Dermis microvascular lymphatic vessel endothelial cell (primary cell): ENCODE measurements at places on chromosomes 1 and 21.

- DNase-seq = no peak
Observed at GRCh38 chr1:222926566-222926965, 111.7 kb downstream of the DISP1 start.

DNA sequence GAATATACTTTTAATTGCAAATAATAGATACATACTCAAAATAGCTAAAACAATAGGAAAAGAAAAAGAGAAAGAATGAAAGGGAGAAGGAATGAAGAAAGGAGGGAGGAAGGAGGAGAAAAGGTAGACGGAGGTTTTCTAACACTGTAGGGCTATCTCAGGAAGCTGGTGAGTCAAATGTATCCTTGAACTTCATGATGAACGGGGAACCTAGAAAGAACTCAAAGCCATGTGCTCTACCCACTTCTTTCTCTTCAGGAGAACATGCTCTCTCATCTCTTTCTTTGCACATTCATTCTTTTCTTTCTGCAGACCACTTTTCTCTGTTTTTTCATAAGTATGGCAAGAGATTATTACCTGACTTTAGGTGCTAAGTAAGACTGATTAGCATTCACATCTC is 37.3 kb upstream of the ZNF644 start:
- DNase-seq = no peak

DNA sequence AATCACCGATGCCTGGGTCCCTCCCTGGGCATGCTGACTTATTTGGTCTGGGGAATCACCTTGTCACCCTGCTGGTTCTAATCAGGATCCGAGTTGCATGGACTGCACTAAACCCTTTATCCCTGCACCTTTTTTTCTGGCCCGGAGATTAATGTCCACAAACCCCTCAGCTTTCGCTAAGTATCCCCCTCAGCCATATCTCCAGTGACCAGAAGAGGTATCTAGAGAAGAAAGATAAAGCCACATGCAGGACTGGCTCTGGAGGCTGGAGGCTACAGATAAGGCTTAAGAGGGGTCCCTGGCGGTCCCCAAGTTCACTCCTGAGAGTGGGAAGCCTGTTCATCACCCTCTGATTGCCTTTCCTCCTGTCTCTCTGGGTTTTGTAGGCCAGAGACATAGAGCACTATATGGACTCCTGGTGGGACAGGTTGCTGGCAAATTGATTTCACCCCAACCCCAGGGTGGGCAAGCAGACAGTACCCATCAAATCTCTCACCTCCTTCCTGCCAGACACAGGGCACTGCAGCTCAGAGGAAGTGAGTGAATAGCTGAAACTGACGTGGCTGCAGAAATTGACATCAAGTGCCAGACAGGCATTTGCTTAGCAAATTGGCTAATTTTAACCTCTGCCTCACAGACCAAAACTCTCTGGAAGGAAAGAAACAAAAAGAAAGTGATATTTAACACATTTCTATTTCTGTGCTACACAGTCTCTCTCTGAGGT is 38.8 kb downstream of the HMGB4 start:
- no peak for DNase-seq

DNA sequence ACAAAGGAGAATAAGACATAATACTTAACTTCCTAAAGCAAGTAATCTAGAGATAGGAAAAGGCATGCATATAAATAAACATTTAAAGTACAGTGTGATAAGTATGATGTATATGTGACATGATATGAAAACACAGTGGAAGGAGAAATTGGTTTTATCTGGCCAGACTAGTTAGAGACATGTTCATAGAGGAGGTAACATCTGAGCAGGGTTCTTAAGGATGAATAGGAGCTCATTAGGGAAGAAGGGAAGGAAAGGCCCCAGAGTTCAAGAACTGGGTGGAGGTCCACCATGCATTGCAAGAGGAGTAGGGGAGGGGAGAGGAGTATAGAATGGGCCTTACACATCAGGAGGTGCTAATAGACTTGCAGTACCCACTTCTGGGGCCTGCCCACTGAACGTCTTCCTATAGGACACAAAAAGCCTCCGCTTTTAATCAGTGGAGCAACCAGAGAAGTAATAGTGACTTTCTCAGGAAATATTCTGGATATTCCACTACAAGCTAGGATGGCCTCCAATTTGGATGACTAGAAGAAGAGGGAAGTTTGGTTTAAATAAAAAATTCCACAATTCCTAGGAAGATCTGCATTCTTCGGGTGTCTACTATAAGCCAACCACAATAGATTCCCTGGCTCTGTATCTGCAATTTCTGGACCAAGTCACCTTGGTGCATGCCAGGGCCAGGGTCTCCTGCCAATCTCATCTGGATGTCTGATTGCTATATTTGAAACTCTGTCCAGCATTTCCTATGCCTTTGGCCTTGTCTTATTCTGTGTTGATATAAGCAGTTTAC is 41.9 kb downstream of the NGF start:
- no peak for DNase-seq

- no peak for DNase-seq
Observed at GRCh38 chr1:63559357-63559756, 33.9 kb upstream of the PGM1 start.

DNA sequence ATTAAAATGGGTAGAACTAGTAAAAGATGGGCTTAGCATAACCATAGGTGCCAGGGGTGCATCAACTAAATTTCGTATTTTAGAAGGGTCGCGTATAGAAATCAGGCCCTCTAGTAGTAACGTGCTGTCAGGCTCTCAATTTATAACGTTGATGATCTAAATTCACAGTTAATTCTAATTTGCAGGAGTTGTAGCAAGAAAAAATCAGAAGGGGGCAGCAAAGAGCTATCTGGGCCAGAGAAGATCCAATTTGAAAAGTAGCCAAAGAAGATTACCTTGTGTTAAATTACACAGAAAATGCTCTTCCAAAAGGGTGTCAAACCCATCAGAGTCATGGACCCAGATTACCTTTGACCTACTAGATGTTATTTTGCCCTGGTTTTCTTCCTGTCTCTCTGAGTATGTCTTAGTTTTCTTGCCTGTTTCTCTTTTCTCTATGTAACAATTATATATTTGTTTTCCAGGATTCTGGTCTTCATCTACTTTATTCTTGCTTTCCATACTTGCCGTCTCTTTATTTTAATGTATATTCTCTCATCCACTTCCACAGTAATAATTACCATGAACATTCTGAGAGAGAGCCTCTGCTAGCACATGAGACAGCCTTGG is 1030.9 kb downstream of the AMY1C start:
- DNase-seq = peak; percentile 17

- DNase-seq = no peak
Observed at GRCh38 chr1:100609849-100610248, 71.9 kb downstream of the GPR88 start.
